Panc1 (cell line): ENCODE measurements at places on chromosomes 16 and 17. TPM values are rescaled to one million over a fixed set of nuclear protein-coding genes. Genes with fewer than 3 reads are reported as not detected.

GRCh38 chr16:75176926-75177325 lies 28.6 kb downstream of the ZFP1 start:
- DNase-seq, result no peak
- no peaks in the 10 kb centered on the region for H3K36me3 ChIP-seq
- no peaks in the 10 kb centered on the region for H3K4me1 ChIP-seq

- H3K27me3 ChIP-seq, result no peaks in the 10 kb centered on the region
- no peak overlapping the region for H3K27ac ChIP-seq
- DNase-seq, result no peak
- H3K4me1 ChIP-seq, result no peaks in the 10 kb centered on the region
- H3K4me3 ChIP-seq, result no peak overlapping the region
- no peaks in the 10 kb centered on the region for H3K36me3 ChIP-seq
These were observed 54.2 kb downstream of the SNX20 start for GRCh38 chr16:50626868-50627267.

GRCh38 chr16:73317321-73317857 lies 269.5 kb upstream of the ZFHX3 start:
- no peak overlapping the region for H3K4me3 ChIP-seq
- no peaks in the 10 kb centered on the region for H3K4me1 ChIP-seq
- no peaks in the 10 kb centered on the region for H3K36me3 ChIP-seq
- H3K27me3 ChIP-seq, result peaks cover 3% of the 10 kb centered on the region; the same call in 1 of the 2 replicates
- DNase-seq, result no peak

- no peak overlapping the region for H3K27ac ChIP-seq
- no peaks in the 10 kb centered on the region for H3K4me1 ChIP-seq
- H3K36me3 ChIP-seq, result no peaks in the 10 kb centered on the region
- DNase-seq, result no peak
- H3K4me3 ChIP-seq, result no peak overlapping the region
These were observed 17.6 kb downstream of the CD300A start for GRCh38 chr17:74484066-74484465.

The HSPB9 gene
- not detected for total RNA-seq

The ITGAX gene
- total RNA-seq, result 0.49 TPM

The CEP112 gene
- total RNA-seq, result 9.5 TPM
